Heart right ventricle (tissue), 16 donors: ENCODE measurements at places on chromosomes 5 and 9. TPM values are rescaled to one million over a fixed set of nuclear protein-coding genes. Genes with fewer than 3 reads are reported as not detected.

CDKN2B-AS1 gene
- not detected for total RNA-seq

GRCh38 chr9:19994296-19994695 lies 205.5 kb upstream of the SLC24A2 start:
- H3K4me3 ChIP-seq, result no peak overlapping the region
- no peaks in the 10 kb centered on the region for H3K4me1 ChIP-seq
- H3K27me3 ChIP-seq, result no peaks in the 10 kb centered on the region
- no peaks in the 10 kb centered on the region for H3K36me3 ChIP-seq
- DNase-seq, result no peak

DNA sequence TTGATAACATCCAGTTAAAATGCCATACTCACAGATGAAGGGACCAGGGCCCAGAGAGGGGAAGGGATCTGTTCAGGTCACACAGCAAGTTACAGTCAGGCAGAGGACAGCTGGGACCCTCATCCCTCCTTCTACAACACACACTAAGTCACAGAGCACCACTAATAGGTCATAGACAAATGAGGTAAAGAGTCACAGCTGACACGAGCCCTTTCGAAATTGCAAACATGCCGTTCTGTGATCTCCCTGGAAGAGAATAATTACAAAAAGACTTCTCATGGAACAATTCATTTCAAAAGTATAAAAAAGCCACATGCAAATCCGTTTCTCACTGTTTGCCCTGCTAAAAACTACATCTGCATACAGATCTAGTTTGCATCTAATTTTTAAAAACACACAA lies 15.5 kb downstream of the IGFBPL1 start:
- H3K4me3 ChIP-seq, result no peak overlapping the region
- DNase-seq, result no peak
- H3K4me1 ChIP-seq, result no peaks in the 10 kb centered on the region
- no peaks in the 10 kb centered on the region for H3K36me3 ChIP-seq
- H3K27me3 ChIP-seq, result peaks cover 17% of the 10 kb centered on the region

STOML2 gene
- 147 TPM for total RNA-seq

GRCh38 chr5:122465031-122465577 lies 153.1 kb downstream of the SNCAIP start:
- peaks cover under 1% of the 10 kb centered on the region for H3K4me1 ChIP-seq
- no peak overlapping the region for H3K27ac ChIP-seq
- no peaks in the 10 kb centered on the region for H3K27me3 ChIP-seq
- no peak for DNase-seq

DNA sequence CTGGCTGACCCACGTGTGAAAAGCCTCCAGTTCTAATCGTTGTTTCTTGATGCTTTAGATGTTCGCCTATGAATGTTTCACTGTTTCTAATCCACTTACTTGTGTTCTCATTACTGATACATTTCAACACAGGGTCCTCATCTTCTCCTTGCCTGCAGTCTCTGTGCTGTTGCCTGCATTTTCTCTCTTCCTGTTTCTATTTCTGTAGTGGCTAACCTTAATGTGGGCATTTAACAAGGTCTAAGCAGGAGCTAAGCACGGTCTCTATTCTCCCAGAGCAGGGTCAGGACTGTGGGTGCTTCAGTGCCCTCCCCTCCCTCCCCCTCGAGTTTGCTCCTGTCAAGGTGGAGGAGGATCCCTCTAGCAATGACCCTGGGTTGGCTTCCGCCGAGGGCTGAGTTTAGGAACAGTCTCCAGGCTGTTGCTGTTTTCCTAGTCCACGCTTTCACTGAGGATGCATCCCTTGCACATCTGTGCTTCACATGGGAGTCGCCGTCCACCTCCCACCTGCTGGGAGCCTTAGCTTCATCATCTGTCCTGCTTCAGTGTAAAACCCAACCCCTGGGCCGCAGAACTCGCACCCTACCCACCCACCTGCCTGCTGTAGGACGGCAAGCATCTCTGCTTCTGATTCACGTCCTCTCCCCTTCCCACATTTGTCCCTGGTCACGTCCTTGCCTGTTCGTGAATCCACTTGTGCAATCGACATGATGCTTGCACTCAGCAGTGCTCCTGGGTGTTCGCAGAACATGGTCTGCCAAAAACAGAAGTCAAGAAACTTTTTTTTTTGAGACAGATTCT lies 2.4 kb upstream of the EXOC3 start:
- H3K27me3 ChIP-seq, result no peaks in the 10 kb centered on the region
- no peak for DNase-seq
- H3K27ac ChIP-seq, result no peak overlapping the region
- H3K36me3 ChIP-seq, result no peaks in the 10 kb centered on the region

GRCh38 chr5:174698156-174698555 lies 26.2 kb upstream of the MSX2 start:
- H3K27me3 ChIP-seq, result peaks cover 41% of the 10 kb centered on the region
- H3K4me1 ChIP-seq, result no peaks in the 10 kb centered on the region
- no peak for DNase-seq
- H3K4me3 ChIP-seq, result no peak overlapping the region
- no peaks in the 10 kb centered on the region for H3K36me3 ChIP-seq

DNA sequence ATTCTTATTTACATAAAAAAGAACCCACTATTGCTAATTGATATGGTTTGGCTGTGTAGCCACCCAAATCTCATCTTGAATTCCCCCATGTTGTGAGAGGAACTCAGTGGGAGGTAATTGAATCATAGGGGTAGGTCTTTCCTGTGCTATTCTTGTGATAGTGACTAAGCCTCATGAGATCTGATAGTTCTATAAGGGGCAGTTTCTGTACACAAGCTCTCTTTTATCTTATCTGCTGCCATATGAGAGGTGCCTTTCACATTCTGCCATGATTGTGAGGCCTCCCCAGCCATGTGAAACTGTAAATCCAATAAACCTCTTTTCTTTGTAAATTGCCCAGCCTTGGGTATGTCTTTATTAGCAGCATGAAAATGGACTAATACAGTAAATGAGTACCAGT lies 58.2 kb upstream of the PRR16 start:
- H3K4me3 ChIP-seq, result no peak overlapping the region
- H3K27me3 ChIP-seq, result no peaks in the 10 kb centered on the region
- no peaks in the 10 kb centered on the region for H3K4me1 ChIP-seq
- no peaks in the 10 kb centered on the region for H3K36me3 ChIP-seq
- no peak overlapping the region for H3K27ac ChIP-seq
- no peak for DNase-seq

DNA sequence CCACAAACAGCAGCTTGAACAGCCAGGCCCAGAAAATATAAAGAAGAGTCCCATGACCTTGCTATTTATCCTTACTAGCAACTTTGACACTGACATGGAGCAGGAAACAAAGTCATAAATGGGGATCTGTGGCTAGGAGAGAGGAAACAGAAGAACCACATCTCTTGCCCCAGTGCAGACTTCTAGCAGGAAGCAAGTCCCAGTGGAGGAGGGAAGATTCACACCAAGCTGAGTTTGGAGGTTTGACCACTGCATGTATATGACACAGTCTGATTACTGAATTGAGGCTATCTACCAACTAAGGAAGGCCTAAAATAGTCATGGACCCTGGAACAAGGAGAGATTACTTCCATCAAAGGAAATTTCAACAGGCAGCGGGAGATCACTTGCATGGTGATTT lies 51.4 kb downstream of the CDH6 start:
- H3K27me3 ChIP-seq, result no peaks in the 10 kb centered on the region
- DNase-seq, result no peak
- no peaks in the 10 kb centered on the region for H3K4me1 ChIP-seq
